ENCODE measurements at places on chromosomes 7 and 10.

DNA sequence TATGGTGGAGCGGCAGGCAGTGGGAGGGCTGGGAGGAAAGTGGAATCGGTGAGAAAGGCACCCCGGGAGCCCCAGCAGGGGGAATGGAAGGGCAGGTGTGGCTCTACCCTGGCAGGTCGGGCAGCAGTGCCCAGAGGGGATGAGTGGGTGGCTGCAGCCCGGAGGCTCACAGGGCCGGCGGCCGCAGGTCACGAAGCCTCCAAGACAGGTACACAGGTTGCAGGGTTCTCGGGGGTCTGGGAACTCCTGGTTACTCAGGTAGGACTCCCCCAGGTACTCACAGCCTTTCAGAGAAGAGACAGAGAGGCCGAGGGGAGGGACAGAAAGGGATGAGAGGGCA, 21.8 kb downstream of the KCP start:
- DNase-seq, result peak; percentile 67

DNA sequence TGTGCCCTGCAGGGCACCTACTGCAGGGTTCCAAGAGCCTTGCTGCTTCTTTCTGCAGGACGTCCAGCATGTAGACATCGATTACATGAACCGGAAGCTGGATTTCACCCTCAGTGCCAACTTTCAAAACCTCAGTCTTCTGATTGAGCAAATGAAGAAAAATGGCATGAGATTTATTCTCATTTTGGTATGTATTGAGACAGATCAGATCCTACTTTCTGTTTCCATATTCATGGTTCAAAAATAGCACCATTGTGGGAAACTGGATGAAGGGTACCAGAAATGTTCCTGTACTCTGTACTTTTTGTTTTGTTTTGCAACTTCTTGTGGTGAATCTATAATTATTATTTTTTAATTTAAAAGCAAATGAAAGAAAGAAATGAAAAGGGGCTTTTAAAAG, 64.1 kb downstream of the MGAM2 start:
- DNase-seq, result no peak

GRCh38 chr10:95422233-95422632, 131.4 kb upstream of the PDLIM1 start:
- DNase-seq, result no peak

DNA sequence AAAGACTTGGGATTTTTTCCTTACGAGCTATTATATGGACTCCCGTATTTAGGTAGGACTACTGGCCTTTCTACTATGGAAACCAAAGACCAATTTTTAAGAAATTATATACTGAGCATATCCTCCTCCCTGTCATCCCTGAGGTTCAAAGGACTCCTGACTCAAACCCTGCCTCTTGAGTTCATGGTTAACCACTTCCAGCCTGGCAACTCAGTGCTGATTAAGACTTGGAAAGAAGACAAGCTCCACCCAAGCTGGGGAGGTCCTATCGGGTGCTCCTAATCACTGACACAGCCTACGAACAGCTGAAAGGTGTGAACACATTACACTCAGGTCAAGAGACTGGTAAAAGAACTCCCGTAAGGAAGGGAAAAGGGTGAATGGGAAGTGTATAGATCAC, 66.8 kb downstream of the LYZL2 start:
- no peak for DNase-seq

DNA sequence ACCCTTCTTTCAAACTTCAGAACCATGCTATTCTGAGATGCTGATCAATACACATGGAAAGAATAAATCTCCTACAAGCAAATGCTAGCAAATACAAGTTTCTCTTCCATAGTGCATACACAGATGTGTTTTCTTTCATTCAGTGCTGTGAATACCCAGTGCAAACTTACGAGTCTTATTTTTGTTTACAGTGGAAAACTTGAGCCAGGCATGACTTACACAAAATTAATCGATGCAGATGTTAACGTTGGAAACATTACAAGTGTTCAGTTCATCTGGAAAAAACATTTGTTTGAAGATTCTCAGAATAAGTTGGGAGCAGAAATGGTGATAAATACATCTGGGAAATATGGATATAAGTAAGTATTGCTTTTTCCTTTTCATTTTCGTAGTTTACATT, 48.8 kb downstream of the PNLIPRP3 start:
- DNase-seq, result no peak

GRCh38 chr7:33200282-33200681, 70.9 kb downstream of the BBS9 start:
- no peak for DNase-seq

- peak; percentile 59 for DNase-seq
These were observed 909.7 kb upstream of the AUTS2 start for GRCh38 chr7:68688416-68689086.

DNA sequence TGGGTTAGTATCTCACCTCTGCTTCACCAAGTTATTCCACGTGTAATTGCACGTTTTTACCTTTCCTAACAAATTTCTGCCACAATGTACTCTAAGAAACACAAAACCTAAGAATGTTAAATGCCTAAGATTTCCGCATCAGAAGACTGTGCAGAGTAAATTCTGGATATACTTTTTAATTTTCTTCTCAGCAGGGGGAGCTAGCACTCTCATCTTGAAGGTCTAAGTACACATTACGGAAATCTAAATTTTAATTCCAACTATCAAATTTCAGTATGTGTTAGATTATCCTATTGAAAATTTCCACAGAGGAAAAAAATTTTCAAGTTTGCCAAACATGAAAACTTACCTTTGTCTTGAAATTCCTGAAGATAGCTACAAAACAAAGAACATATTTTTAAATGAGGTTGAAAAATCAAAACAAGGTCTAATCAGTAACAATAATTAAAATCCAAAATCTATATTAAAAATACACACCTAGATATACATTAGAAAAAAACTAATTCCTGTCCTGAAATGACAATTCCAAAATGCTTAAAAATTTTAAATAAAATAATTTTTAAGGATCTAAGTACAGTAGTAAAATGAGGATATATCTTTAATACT, 10.5 kb downstream of the SKAP2 start:
- DNase-seq, result no peak

DNA sequence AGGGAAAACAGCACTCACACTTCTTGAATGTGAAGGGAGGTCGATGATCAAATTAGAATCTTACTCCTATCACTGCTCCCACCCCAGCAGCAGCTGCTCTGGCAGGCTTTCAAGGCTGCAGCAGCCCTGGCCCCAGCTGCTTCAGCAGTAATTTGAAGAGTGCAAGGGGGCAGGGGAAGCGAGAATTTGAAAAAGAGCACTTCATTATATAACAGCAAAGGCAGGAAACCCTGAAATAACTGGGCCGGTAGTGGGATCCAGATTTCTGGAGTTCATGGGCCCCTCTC, 44.9 kb downstream of the MYPN start:
- DNase-seq, result peak; percentile 0

DNA sequence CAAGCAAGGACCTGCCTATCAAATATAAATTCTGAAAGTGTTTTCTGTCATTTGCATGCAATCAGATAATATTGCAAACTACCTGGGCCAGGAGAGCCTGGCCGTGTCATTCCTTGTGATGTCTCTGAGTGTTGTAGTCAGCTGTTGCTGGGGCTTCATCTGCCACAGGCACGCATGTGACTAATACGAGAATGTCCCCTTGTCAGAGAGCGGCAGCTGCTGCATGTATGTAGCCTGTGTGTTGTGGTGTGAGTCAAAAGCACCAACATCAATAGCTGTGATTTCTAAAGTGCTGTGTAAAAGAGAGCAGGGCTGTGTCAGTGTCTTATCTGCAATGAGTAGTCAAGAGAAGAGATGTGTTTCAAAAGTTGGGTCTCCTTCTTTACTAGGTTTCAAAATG, 155.4 kb downstream of the POU6F2 start:
- DNase-seq, result no peak

- DNase-seq, result no peak
These were observed 323.4 kb upstream of the SEMA3D start for GRCh38 chr7:85510287-85510686.

Data from NCI-H345 (cell line).